ENCODE measurements at places on chromosomes 13 and 19.

DNA sequence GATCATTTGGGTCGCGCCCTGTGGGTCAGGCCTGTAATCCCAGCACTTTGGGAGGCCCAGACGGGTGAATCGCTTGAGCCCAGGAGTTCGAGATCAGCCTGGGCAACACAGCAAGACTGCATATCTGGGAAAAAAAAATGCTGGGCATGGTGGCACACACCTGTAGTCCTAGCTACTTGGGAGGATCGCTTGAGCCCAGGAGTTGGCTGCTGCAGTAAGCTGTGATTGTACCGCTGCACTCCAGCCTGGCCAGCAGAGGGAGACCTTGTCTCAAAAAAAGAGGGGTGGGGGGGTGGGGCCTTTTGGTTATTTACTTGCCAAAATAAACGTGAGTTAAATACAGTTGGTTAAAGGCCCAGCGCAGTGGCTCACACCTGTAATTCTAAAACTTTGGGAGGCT lies 9.8 kb upstream of the ZNF544 start:
- DNase-seq: no peak

DNA sequence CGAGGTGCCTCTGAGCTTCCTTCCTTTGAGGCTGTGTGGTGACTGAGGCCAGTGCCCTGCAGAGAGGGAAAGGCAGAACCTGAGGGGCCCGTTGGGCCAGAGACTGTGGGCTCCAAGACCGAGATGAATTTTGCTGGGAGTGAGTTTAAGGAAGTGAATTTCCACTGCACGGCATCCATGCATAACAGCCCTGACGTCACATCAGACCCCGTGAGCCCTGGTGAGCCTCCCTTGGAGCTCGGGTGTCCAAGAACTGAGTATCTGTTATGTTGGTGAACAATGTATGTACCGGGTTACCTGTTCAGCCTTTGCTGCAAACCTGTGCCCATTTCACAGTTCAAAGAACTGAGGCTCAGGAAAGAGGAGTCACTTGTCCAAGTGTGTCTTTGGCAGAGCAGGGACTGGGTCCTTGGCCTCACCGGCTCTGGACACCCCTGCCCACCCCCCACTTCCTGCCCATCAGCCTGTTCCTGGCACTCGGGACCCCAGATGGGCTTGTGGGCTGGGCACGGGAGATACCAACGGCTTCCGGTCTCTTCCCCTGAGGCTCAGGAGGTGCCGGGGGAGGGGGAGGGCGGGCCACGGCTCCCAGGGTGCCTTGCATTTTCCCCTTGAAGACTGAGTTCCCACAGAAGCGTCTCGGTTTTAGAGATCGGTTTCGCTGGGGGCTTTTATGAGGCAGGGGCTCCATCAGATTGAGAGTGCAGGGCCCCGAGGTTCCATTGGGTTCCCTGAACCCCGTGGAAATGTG lies 33.7 kb downstream of the NFILZ start:
- no peak for DNase-seq

- DNase-seq: no peak
Observed at GRCh38 chr13:90171649-90172048, 1175.8 kb upstream of the MIR17HG start.

DNA sequence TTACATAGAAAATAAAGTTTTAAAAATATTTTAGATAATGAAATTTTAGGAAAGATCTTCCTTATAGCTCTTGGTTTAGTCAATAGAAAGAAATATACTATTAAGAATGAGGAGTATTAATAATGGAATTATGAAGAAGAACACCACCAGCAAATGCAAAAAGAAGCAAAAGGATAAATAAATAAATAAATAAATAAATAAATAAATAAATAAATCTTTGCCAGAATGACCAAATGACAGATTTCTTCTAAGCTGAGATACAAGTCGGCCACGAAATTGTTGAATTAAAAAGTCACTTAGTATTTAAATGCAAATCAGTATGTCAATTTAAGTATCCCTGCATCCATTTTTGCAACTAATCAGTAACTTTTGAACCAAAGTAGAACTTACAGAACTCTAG lies 95.9 kb downstream of the DACH1 start:
- DNase-seq: no peak

DNA sequence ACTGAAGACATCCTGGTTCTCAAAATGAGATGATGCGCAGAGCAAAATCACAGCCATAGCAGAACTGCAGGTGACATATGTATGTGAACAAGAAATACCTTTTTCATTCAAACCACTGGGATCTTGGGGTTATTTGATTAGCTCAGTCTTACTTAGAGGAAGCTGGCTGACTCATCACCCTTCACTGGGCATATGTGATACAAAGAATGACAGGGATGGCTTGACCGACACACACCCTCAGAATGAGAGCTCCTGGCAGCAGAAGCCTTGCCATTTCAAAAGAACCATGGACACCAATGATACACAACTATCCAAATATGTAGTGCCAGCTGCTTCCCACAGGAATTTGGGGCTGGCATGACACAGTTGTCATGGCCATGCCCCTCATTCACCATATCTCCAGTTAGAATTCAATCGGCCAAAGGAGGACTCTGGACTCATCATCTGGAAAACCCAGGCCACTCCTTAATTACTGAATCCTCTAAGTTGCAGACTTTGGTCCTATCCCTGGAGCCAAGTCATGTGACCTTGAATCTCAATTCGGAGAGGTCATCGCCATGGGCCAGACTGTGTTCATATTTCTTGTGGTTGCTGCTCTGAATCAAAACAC lies 115.8 kb downstream of the KATNAL1 start:
- DNase-seq: no peak

DNA sequence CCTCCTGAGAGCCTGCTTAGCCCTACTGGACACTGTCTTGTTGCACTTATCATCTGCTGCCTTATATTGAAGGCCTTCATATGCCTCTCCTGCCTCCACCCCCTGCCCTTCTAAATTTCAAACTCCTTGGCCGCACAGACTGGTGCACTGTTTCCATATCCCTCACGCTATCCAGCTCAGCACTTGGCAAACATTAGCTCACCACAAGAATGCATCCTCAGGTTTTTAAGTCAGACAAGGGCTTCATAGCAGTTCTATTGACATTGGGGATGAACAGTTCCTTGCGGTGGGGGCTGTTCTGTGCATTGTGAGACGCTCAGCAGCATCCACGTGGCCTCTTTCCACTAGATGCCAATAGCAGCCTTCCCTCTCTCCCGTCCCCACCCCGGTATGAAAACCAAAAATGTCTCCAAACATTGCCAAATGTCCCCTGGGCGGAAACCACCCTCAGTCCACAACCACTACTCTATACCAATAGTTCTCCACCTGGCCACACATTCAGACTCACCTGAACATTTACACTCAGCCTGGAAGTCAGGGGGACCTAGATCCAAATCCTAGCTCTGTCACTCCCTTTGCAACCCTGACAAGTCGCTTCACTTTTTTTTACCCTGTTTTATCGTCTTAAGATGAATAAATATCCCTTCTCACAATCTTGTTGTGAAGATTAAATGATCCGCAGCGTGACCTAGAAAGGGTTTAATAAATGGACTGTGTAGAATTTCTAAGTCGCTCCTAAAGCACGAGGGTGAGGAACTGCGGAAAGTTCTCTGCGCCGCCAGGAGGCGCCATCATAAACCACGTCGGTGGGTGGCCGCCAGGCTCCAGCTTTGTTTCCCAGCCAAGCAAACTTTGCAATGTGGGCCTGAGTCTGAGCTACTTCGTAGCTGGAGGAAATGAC lies 3.6 kb upstream of the CEACAM3 start:
- peak; percentile 74 for DNase-seq

DNA sequence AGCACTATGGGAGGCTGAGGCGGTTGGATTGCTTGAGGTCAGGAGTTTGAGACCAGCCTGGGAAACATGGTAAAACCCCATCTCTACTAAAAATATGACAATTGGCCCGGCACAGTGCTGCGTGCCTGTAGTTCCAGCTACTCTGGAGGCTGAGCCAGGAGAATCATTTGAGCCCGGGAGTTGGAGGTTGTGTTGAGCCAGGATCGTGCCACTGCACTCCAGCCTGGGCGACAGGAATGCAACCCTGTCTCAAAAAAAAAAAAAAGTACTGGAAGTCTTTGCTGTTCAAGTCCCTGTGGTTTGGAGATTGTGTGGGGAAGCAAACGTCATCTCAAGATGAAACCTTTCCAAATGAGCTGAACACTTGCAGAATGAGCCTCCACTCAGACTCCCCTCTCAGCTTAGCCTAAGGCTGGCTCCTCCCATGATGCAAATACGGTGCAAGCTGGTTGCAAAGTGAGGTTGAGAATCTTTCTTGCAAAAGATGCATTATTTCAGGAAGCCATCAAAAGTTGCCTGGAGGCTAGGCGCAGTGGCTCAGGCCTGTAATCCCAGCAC lies 46.2 kb downstream of the MYO9B start:
- DNase-seq: no peak

DNA sequence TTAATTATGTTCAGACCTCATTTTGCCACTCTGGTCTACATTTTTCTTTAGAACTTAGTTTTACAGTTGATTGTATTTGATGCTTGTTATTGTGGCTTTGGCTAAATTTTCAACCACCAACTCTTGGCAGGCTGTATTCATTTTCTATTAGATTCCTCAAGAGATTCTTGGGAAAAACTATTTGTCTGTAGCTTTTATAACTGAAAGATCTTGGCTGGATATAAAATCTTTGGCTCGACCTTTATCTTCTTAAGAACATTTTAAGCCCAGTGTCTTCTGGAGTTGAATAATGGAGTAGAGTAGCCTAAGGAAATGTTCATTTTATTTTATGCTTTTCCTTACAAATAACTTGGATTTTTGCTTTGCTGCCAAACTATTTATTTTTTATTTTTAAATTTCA lies 848.5 kb downstream of the PCDH17 start:
- DNase-seq: no peak

DNA sequence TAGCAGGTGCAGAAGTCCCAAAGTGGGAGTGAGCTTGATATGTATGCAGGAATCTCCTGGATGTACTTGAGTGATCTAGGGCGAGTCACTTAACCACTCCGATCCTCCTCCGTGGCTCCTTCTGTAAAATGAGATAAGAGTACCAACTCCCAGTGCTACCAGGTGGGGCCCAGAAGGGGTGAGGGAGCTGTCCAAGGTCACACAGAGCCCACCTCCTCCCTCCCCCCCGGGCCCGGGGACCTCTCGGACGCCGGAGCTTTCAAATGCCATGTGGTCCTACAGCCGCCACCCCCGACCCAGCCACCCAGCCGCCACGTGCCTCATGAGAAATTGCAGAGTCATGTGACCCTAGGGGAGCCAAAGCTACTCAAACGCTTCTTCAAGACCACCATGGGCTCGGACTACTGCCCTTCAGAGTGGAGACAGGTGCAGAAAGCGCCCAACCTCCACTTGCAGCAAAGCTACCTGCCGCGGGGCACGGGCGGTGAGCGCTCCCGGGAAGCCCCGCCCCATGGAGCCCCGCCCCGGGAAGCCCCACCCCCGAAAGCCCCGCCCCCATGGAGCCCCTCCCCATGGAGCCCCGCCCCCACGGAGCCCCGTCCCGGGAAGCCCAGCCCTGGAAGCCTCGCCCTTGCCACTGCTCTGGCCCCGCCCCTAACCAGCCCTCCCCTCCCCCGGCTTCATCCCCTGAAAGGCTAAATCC lies 10.1 kb upstream of the ZNF358 start:
- DNase-seq: peak; percentile 54

- DNase-seq: no peak
Observed at GRCh38 chr13:26618726-26619125, 61.2 kb downstream of the WASF3 start.

DNA sequence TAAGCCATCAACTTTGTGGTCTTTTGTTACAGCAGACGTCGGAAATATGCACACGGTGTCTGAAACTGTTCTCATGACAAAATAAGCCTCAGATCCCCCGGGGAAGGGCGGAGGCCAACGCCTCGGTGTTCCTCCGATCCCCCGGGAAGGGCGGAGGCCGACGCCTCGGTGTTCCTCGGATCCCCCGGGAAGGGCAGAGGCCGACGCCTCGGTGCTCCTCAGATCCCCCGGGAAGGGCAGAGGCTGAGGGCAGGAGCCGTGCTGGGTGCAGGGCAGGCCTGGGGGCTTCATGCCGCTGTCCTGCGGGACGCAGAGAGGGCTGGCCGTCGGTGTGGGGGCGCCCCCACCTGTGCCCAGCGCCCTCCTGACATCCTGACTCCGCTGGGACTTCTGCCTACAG lies 4.7 kb downstream of the FGF22 start:
- no peak for DNase-seq

GRCh38 chr19:10144361-10144760 lies 24.7 kb upstream of the EIF3G start:
- no peak for DNase-seq

DNA sequence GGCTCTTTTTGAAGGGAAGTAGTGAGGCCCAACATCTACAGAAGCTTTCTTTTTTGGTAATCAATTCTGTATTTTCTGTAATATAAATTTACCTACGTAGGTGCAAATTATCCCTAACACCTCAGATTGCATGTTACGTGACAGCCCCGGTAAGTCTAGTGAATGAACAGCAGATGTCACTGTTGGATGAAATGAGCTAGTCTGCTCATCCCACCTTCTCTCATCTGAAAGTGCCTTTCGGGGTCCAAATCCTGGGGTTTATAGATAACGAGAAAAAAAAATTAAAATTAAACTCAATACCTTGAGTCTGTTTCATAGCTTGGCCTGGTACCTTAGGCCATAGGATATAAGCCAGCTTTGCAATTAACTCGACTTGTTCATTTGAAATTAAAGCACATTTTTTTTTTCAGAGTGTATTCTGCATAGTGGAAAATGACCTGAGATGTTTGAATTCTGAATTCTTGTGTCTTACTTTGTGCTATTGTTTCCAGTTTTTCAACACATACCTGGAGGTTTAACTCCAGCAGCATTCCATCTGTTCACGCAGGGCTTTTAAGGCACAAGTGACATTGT lies 548.2 kb downstream of the GPC5 start:
- peak; percentile 22 for DNase-seq

DNA sequence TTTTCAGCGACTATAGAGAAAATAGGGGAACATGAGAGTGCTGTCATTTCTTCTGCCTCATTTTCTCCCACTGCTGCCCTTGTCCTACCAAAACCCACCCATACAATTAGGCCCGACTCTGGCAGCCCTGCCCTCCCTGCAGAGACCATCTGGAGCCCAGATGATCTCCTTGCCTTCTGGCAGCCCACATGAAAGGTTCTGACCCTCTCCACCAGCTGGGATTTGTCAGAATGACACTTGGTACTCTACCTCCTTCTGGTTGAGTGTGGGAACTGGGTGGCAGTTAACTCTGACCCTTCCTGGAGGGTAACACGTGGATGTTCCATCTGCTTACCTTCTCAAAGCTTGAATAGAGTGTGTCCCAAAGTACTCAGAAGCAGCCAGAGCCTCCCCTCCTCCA lies 21.0 kb upstream of the SIAH3 start:
- DNase-seq: no peak

GRCh38 chr19:21483589-21484170 lies 21.7 kb upstream of the ZNF429 start:
- no peak for DNase-seq

DNA sequence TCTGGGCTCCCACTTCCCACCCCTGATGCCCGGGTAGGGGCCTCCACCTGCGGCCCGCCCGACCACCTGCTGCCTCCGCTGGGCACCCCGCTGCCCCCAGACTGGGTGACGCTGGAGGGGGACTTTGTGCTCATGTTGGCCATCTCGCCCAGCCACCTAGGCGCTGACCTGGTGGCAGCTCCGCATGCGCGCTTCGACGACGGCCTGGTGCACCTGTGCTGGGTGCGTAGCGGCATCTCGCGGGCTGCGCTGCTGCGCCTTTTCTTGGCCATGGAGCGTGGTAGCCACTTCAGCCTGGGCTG lies 7.9 kb downstream of the DBP start:
- no peak for DNase-seq

GRCh38 chr13:31543190-31543589 lies 196.1 kb upstream of the RXFP2 start:
- no peak for DNase-seq
